ENCODE measurements at places on chromosomes 16 and 17.

- DNase-seq = no peak
Observed at GRCh38 chr16:83350481-83350880, 457.3 kb upstream of the HSBP1 start.

DNA sequence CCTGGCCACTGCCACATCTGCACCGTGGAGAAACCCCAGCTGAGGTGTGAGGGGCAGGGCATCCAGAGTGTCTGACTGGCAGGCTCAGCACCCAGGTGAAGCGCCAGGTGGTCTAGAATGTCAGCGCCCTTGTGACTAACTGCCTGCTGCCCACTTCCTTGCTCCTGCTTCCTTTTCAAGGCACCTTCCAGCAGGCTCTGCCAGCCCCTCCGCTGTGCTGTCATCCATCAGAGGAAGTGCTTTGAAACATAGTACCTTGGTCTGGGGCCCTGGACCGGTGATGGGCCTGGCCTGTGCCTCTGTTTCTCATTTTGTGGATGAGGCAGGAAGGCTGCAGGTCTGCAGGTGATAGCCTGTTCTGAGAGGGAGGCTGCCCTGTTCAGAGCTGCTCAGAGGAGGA, 5.5 kb downstream of the SPNS2 start:
- no peak for DNase-seq

- DNase-seq = no peak
Observed at GRCh38 chr17:5509482-5509881, 23.1 kb downstream of the MIS12 start.

DNA sequence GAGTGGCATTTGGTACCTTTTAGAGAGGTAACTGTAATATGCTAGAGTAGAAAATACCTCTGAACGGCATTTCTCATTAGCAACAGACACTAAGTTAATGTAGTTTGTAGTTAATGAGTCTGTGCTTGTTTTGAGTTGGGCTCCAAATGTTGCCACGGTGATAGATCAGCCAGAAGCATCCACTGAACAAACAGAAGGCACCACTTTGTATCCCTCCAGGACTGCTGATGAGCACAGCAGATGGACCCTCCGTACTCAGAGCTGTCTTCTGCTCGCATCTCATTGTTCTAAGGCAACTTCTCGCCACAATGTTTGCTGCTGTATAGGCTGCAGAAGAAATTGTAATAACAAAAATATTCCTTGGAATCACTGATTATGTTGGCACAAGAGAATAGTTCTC, 56.1 kb downstream of the TNRC6C start:
- no peak for DNase-seq

DNA sequence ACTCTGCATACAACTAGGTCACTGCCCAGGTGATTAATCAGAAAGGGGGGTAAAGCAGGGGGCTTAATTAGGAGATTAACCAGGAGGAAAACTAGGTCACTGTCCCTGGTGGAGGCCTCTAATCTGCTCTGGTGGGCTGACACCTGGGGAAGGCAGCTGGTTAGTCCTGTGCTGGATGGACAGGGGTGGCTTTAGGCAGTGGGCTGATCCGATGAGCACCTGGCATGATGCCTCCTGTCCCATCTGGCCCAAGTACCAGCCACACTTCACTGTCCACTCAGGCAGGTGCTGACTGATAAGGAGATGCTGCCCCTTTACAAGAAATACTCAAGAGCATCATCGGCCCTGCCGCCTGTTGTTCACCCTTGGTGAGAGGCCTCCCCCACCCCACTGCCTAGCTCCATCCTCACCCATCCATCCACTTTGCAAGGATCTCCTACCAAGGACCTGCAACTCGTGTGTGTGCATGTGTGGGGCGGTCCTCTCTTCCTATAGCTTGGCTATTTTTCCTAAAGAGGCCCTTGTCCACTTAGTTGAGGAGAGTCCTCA, 13.8 kb upstream of the RCVRN start:
- no peak for DNase-seq

DNA sequence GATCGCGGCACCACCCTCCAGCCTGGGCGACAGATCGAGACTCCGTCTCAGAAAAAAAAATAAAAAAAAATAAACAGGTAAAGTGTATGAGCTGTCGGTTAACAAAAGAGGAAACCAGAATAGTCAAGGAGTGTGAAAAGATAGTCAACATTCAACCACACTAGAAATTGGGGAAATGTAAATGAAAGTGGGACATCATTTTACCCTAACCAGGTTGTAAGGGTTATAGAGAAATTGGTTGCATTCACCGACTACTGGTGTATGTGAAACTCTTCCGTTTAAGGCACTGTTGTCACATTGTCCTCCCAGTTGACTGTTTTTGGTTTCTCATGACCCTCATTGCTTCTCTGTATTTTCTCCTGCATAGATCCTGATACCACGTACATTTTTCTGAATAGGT, 62.8 kb downstream of the RABEP1 start:
- DNase-seq = no peak

All from AG20443 (cell line).